ENCODE measurements at places on chromosomes 4 and X.

DNA sequence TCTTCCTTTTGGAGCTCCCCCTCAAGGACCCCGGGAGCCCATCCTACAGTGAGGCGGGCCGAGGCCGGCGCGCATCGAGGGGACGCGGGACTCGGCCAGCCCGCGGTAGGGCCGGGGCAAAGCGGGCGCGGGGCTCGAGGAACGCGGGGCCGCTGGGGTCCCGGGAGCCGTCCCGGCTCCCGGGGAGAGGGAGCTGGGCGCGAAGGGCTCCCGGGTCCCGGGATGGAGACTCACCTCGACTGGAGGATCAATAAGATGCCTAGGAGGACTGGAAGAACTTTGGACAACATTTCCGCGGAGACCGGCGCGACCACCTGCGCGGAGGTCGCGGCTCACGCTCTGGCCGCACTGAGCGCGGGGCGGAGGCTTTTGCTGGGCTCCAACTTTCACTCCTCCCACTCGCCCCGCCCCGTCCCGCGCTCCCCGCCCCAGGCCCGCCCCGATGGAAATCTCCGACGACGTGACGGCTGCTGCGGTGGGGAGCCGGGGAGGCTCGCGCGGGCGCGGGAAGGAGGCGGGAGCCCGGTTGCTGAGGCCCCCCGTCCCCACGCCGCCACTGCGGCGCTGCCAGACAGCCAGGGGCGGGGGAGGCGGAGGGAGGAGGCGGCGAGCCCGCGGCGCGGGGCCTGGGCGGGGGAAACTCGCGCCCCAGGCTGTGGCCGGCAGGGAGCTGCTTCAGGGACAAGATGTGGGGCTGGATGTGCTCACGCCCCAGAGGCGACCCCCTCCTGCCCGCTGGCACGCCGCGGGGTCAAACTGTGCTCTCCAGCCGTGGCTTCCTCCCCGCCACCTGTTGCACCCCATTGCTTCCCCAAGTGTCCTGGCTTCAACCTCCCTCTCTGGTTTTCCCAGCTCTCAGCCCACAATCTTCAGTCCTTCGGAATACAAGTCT is at the start of gene GABRE:
GABRE (minus strand) TSS at position 341 of the 892 bp plus-strand sequence; CDS start at position 290, 51 bp downstream.
- DNase-seq, result no peak

DNA sequence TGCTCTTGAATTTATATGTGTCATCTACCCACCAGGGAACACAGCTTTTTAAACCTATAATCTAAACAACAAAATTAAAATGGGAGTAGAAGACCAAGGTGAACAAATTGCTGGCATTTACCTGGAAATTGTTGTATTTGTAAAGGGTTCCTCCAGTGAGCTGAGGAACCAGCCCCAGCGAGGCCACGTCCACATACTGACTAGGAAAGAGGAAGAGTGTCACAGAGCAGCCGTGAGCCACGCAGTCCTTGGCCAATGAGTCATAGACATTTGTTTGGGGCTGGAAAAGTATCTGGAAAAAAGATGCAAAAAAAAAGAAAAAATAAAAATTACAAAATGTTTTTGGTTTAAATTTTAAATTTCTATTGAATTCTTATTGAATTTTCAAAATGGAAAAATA is 58.7 kb downstream of the METTL14 start:
- DNase-seq, result no peak

- no peak for DNase-seq
Observed at GRCh38 chr4:153450544-153450917, 15.6 kb upstream of the TMEM131L start.

- DNase-seq, result no peak
Observed at GRCh38 chr4:108003982-108004515, 14.4 kb downstream of the HADH start.

DNA sequence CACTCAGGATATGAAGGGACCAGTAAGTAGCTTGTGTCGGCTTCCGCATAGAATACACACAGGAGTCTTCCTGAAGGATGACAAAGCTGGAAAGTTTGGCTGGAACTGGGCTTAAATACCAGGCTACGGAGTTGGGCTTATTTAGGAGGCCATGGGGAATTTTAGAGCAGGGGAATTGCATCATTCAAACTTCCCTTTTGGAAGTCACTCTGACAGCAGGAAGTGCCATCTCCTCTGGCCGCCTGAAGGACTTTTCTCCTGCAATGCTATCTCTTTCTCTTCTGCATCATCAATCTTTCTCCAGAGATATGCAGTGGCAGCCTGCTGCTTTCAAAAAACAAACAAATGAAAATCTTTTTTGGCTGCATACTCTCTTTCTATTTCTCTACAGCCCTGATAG is 48.4 kb upstream of the PAK3 start:
- DNase-seq, result no peak
